ENCODE measurements at places on chromosomes 12 and 14.

DNA sequence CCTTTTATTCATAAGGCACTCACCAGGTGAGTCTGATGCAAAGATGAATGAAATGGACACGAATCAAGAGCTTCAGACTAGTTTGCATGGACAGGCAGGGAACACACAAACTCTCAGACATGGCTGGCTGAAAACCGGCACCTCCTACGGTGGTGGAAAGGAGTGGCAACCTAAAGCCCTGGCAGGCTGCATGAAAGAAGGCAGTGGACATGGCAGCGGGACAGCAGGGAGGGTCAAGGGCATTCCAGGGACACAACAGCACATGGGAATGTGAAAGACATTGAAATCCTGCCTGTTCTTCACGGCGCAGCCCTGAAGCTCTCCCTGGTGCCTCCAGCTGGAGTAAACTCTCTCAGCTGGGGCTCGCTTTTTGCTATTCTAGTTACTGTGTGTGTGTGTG, 16.6 kb upstream of the LRTM2 start:
- no peak for DNase-seq

DNA sequence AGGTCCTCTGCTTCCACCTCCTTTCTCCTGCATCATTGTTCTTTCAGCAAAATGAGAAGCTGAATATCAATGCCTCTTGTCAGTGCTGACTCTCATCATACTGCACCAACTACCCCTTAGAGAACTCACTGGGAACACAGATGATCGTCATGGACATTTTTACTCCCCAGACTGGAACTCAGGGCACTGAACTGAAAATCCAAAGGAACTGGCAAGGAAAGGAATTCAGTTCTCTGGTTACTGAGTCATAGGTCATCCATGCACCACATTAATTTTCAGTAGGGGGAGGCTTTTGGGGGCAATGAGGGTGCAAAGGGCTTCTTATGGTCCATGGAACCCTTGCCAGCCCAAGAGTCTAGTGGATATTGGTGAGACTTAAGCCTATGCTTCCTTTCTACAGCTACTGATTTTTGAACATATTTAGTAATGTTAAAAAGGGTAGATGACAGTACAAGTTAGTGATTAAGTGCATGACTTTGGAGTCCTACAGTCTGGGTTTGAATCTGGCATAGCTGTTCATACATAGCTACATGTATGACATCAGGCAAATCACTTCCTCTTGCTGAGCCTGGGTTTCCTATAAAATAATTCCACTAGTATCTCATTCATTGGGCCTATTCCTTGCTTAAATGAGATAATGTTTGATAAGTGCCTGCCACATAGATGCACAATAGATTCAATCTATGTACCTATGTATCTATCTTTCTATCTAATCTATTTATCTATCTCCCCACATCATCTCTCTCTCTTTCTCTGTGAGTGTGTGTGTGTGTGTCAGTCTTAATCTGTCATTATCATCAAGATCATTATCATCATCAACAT, 29.2 kb downstream of the BBS10 start:
- DNase-seq, result no peak

- DNase-seq, result no peak
Observed at GRCh38 chr12:106409878-106410277, 52.3 kb downstream of the POLR3B start.

DNA sequence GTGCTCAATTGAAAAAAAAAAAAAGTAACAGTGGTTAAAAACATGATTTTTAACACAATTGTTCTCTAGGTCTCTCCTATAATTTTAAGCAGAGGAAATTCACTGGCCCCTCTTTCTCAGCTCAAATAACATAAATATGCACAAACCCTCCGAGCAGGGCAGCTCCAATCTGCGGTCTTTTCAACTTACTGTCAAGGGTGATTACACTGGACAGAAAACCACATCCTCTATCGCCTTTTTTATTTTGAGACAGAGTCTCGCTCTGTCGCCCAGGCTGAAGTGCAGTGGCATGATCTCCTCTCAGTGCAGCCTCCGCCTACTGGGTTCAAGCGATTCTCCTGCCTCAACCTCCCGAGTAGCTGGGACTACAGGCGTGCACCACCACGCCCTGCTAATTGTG, 16.5 kb upstream of the GABARAPL1 start:
- DNase-seq, result no peak

DNA sequence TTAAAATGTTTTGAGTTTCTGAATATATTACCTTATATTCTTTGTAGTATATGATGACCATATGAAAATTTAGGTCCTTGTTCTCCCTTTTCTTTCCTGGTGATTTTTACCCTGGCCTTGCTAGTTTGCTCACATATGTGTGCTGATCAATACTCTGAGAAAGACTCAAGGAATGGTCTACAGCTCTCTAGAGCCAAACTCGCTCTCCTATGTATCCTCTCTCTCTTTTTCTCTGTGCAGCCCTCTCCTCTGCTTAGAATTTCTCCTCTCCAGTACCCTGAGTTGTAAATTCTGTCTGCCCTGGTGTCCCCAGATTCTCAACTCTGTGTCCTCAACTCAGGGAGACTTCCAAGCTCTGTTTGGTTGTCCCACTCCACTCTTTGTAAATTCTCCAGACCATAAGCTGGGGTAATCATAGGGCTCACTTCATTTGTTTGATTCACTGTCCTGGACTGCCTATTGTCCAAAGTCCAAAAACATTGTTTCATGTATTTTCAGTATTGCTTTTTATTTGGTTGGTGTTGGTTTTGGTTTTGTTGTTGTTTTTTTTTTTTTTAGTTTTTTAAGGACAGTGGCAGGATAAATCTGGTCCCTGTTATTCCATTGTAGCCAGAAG, 41.0 kb downstream of the FOXA1 start:
- no peak for DNase-seq

DNA sequence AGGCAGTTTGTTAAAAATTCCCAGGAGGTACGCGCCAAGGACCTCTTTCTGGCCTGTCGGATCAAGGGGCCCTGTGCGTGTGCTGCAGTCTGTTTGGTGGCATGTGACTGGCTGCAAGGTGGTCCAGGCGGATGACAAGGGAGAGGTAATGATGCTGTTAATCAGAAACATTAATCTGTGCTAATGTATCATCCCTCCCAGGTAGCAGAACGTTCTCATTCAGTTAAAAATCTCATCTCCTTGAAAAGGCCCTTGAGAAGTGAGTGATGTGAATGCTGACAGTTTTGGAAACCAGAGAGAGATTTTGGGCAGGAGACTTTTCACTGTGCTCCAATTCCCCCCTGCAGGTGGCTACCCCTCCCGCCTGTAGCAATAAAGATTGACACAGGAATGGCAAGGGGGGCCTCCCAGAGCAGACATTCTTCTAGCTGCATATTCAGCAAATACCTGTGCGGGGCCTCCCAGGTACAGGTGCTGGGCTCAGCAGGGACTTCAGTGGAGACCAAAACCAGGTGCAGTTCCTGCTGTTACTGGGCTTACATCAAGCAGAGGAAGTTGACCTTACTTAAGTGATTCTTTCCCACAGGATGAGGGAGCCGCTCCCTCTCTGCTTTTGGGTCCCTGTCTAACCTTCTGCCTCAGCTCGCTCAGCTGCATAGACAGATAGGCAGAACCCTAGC, 364.8 kb downstream of the CACNA1C start:
- DNase-seq, result peak; percentile 51

- no peak for DNase-seq
Observed at GRCh38 chr12:48758737-48759136, 30.2 kb downstream of the ADCY6 start.

DNA sequence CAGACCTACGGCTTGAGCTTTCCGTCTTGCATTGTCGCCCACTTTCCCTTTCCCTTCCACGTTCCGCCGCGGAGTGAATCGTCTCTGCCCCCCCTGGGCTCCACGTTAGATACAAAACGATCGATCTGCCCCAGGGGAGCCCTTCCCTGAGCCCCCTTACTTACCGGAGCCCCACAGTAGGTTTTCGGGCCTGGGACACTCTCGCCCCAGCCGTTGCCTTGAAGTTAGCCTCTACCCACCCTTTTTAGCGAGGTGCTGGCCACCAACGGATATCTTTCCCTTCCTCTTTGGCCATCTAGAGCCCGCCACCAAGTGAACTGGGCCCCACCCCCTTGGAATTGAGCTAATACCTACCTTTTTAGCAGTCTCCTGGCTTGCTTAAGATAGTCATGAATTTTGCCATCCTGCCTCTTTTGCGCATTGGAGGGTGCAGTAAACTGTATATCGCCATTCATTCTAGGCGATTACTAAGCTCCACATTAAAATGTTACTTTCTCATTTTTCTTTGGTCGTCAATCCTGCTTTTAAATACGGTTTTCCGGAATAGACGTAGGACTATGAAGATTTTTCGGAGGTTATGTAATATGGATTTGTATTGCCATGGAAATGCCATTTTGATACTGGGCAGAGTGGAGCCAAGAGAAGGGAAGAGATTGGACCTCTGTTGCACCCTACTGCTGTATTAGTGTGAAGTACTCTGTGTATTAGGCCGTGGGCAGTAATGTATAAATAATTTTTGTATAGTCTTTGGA, 764 bp downstream of the RBM25 start:
- peak; percentile 58 for DNase-seq
